ENCODE measurements at places on chromosomes 5 and 9.

- no peak for DNase-seq
These were observed 68.1 kb downstream of the ACTL7B start for GRCh38 chr9:108787690-108788048.

GRCh38 chr9:3689555-3689954 lies 163.8 kb upstream of the RFX3 start:
- DNase-seq = no peak

GRCh38 chr9:93669958-93670207 lies 93.5 kb downstream of the PHF2 start:
- no peak for DNase-seq

DNA sequence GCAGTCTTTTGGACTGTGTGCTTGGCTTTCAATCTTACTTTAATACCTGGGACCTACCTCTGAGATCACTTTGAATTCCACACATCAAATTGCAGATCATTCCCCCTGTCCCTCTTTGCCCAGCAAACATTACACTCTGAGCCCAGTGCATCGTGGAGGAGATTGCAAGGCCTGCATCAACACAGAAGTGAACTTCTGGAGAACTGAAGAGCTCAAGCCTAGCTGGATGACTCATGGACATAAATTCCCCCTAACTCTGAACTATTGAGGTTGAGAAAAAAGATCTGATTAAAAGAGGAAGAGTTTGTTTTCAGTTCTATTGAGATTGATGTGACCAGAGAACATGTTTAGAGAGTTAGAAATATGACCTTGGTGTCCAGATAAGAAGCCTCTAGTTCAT lies 316.0 kb upstream of the DMAC1 start:
- no peak for DNase-seq

- no peak for DNase-seq
These were observed 138.5 kb upstream of the TYRP1 start for GRCh38 chr9:12554636-12555035.

DNA sequence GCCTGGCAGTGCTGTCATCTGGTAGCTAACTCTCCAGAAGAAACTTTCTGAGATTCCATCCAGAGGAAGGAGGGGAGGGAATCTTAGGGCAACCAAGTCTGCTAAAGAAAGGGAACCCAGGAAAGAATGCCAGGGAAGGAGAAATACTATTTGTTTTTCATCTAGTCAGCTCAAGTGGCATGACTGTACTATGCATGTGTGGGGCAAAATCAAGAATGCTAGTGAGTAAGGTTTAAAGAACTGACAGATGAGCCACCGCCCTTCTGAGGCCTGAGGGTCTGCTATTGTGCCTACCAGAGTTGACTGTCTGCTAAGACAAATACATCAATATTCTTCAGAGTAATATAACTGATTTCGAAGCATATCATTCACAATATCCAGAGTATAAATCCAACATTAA lies 204.2 kb downstream of the SLC12A2 start:
- no peak for DNase-seq

Data from activated T-helper 1 cell treated with Interleukin-2 at 50 U/mL for 16 hours (primary cell).